ENCODE measurements at places on chromosomes 1 and 21.
A peak's percentile ranks its signal among the peaks of the same experiment; 100 is the strongest.

- peak; percentile 1 for DNase-seq
Measured at GRCh38 chr1:228043281-228043848, 36.6 kb downstream of the WNT3A start.

- no peak for DNase-seq
Measured at GRCh38 chr1:153343040-153343681, 5.5 kb downstream of the PGLYRP4 start.

- no peak for DNase-seq
Measured at GRCh38 chr1:56250809-56251208, 328.6 kb downstream of the PLPP3 start.

- no peak for DNase-seq
Measured at GRCh38 chr1:40534589-40534988, 3.2 kb downstream of the ZNF684 start.

GRCh38 chr1:41368366-41368765 lies 7.1 kb downstream of the FOXO6 start:
- DNase-seq: no peak

- peak; percentile 46 for DNase-seq
Measured at GRCh38 chr1:150268340-150268704, 494 bp downstream of the APH1A start.

DNA sequence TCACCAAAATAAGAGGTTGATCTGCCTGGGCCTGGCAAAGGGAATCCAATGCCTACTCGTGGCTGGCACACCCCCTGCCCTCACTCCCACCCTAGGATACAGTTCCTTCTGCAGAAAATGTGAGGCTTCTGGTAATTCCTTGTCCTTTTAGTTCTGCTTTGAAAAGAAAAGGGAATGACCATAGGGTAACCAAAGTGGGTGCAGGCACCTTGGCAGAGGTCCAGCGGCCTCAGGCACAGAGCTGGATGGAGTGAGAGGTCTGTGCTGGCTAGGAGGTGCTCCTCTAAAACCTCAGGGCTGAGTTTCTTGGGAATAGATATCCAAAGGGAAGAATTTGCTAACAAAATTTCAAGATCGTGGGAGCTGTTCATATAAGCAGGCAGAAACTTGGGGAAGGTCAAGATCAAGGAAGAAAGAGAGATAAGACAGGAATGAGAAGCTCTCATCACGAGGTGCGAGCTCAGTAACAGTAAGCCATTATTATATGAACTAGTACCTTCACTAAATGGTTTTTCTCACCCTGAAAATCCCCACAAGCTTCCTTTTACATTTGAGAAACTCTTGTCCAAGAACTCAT lies 293.1 kb upstream of the LYPLAL1 start:
- no peak for DNase-seq

- no peak for DNase-seq
Measured at GRCh38 chr1:59743324-59744091, 71.2 kb upstream of the HOOK1 start.

GRCh38 chr1:171566467-171566866 lies 55.6 kb upstream of the MYOCOS start:
- no peak for DNase-seq

DNA sequence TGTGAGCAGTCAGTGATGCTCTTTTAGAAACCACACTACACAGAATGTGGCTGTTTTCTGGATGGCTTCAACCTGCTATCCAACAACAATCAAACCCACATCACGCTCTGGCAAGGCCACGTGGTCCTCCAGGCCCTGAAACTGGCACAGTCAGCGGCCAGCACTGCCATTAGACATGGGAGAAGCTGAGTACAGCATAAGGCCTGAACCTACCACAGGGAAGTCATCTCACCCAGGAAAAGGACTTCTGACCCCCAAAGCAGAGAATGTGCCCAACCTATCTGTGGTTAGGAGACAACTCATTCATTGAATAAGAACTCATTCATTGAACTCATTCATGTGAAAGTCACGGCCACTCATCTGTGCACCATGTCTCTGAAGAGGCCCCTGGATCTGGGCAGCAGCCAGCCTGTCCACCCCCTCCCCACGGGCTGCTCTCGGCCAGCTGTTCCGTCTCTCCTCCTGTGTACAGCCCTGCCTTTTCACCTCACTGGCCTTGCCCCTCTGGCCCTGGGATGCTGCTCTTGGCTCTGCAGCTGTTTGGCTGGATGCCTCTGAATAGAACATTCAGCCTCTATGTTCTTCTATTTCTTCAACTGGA lies 41.1 kb downstream of the C1orf198 start:
- no peak for DNase-seq

- DNase-seq: no peak
Measured at GRCh38 chr1:159750621-159751020, 30.1 kb upstream of the DUSP23 start.

GRCh38 chr1:220892997-220893700 lies 13.9 kb downstream of the HLX start:
- DNase-seq: no peak

- no peak for DNase-seq
Measured at GRCh38 chr1:192936313-192937018, 122.7 kb downstream of the UCHL5 start.

DNA sequence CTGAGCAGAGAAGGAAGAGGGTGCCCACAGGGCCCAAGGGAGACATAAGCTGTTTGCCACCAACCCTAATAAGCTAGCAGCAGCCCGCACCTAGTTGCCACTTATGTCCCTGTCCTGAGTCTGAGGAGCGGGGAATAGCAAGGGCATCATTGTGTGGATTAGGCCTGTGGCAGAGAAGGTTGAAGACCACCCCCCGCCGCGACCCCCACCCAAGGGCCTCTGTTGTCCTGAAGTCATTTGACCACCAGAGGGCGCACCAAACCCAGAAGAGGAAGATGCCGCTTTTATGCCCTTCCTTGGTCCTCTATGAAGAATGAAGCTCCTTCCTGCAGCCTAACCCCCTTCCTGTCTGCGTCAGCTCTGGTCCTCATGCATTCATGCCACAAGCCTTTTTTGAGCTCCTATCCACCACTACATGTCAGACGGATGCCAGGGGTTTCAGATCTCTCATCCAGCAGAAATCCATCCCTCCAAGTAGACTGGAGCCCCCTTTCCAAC lies 16.6 kb downstream of the RHBG start:
- DNase-seq: peak; percentile 77

GRCh38 chr1:104830534-104830933 lies 1080.8 kb downstream of the AMY1C start:
- no peak for DNase-seq

GRCh38 chr1:53633073-53633704 lies 105.8 kb downstream of the GLIS1 start:
- no peak for DNase-seq

GRCh38 chr1:84885469-84885868 lies 7.5 kb downstream of the LPAR3 start:
- no peak for DNase-seq

DNA sequence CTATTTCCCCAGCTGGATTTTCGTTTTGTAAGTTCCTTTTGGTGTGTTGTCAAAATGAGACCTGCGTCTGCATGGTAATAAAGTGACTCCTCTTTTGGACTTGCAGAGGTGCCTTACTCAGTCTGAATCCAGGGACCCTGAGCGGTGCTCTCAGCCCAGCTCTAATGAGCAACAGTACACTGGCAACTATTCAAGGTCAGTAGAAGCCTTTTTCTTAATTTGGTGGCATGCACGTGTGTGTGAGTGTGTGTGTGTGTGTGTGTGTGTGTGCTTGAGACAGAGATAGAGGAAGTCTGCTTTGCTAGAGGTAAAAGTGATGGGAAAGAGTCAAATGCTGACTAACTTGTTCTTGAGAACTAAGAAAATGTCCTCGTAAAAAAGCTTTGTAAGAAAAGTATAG lies 105.4 kb downstream of the CD247 start:
- DNase-seq: no peak

GRCh38 chr21:25980710-25981109 lies 189.9 kb downstream of the APP start:
- DNase-seq: no peak

DNA sequence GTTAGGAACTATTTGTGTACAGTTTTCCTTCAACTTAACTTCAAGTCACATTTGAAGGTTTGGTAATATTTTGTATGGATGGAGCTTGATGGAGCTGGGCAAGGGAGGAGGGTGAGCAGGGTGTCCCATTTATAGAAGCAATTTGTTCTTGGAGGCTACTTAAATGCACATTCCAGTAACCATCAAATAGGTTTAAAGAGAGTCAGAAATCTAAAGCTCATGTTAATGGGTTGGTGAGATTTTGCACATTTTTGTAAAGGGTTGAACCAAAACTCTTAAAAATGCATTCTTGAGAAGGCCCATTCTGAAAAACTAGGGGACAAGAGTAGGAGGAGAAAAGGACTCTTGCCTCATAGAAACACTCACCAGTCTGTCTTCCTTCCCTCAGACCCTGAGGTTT lies 10.1 kb downstream of the FNDC5 start:
- DNase-seq: no peak

DNA sequence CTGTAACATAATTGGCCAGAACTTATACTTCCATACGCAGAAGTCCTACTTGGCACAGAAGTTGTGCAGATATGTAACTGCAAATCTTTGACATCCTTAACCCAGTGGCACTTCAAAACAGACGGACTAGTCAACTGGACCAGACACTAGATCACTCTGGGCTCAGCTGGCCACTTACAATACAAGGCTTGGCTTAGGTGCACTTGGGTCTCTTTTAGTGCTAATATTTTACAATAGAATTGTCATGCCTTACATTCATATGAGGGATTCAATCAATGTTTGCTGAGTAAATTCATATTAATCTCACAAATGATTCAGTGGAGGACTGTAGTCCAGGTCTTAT lies 20.1 kb downstream of the XKR8 start:
- no peak for DNase-seq

DNA sequence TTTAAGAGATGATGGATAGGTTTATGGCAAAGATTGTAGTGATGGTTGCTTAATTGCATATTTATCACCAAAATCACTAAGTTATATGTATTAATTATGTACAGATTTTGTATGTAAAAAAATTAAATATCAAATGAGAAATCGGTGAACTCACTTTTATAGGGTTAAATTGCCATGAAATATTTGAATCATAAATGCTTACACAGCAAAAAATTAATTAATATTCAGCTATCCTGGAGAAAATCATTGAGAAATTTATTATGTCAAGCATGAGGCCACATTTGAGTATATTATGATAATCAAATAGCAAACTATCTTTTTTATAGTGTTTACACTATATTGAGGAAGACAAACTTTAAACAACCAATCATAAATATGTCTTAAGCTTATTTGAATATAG lies 239.4 kb upstream of the BRINP3 start:
- DNase-seq: no peak

DNA sequence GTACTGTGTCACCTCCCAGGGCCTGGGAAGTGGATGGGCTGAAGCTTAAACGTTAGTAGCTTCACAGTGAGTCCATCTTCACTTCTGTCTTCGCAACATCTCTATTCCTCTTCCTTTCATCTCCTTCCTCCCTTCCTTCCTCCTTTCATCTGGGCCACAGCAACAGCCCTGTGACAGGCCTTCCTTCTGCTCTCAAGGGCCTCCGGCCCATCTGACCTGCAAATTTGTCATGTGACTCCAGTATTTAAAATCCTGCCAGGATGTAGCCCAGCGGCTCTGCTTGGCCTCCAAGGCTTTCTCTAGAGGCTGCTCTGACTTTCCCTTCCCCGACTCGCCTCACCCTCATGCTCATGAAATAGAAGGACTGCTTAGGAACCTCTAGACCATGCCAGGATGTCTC lies 10.9 kb upstream of the BATF3 start:
- no peak for DNase-seq

DNA sequence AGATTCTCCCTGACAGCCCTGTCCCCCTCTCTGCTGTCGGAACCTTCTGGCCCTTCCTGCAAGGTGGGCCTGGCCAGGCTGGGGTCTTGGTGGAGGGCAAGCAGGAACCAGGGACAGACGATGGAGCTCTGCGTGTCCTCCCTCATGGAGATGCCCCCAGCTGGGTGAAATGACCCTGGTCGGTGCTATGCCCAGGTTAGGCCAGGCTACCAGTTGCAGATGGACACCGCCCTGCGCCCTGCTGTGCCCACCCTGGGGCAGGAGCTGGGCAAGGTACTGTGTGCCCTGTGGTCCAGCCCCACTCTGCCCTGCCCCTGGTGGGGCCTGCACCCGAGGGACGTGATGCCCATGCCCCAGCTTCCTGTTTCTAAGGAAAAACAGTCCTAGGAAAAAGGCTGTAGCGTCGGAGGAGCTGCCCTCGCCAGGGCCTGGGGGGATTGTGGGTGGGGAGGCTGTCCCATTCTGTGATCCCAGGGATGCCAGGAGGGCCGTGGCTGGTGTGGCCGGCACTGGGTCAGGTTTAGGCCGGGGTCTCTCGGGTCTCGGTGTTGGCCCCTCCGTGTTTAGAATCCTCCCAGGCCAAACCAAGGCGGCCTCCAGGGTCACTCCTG lies 77.6 kb downstream of the MORN1 start:
- no peak for DNase-seq

DNA sequence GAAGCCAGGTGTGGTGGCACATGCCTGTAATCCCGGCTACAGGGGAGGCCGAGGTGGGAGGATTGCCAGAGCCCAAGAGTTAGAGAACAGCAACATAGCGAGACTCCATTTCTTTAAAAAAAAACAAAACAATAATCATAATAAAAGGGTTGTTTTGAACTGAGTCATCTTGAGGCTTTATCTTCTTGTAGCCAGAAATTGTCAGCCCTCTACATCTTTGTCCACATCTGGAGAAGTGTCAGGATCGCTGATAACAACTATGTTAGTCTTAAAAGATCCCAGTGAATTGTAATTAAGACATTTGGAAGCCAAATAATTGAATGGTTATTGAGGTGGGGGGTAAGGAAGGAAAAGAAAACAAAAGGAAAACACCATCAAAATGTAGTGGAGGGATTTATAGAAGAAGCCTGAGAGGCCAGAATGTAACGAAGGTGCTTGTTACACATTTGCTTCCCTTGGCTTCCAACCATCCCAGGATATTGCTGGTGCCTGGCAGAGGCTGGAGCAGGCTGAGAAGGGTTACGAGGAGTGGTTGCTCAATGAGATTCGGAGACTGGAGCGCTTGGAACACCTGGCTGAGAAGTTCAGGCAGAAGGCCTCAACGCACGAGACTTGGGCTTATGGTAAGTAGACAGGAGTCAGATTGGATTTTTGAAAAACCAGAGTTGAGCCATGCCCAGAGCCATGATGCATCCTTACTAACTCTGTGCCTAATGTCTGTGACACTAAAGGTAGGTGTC lies 52.5 kb upstream of the MTR start:
- DNase-seq: no peak

GRCh38 chr21:36369064-36369685 lies 16.0 kb upstream of the CHAF1B start:
- no peak for DNase-seq

GRCh38 chr1:228941666-228942065 lies 206.4 kb downstream of the RHOU start:
- DNase-seq: no peak

GRCh38 chr1:29706936-29707335 lies 470.6 kb downstream of the PTPRU start:
- DNase-seq: peak; percentile 4

DNA sequence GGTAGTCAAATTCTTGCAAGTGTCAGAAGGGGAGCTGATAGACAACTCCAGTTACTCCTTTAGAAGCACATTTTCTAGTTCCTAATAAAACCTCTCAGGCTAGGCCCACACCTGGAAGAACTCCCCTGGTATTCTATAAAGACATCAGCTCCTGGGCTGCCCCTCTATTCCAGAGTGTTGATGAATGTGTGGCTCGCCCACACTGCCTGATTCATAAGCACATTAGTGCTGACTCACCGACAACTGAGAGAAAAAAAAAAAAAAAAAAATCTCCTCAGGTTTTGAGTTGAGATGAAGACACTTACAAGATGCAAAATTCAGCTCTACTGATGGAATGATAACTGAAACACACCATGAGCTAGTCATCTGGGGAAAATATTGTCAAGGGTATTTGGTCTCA lies 188.1 kb downstream of the TNR start:
- DNase-seq: no peak

GRCh38 chr1:52727956-52728656 lies 1.9 kb downstream of the ZYG11B start:
- no peak for DNase-seq

All from activated naive CD4-positive, alpha-beta T cell treated with Interleukin-2 at 50 U/mL for 16 hours (primary cell).